ENCODE measurements at places on chromosomes 5 and 9.

DNA sequence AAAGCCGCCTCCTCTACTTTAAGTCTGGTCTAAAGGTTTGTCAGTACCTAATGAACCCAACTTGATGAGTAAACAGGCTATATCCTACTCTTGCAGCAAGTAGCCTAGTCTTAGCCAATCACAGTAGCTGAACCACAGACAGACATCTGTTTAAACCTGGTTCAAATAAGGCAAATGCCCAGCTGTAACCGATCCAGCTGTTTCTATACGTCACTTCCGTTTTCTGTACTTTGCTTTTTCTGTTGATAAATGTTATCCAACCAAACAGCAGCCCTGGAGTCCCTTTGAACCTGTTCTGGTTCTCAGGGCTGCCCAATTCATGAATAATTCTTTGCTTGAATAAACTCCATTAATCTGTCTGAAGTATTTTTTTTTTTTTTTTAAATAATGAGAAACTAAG, 76.9 kb upstream of the EQTN start:
- no peak overlapping the region for H3K27ac ChIP-seq
- H3K4me3 ChIP-seq = no peak overlapping the region
- H3K36me3 ChIP-seq = no peaks in the 10 kb centered on the region
- no peak for DNase-seq
- H3K4me1 ChIP-seq = peaks cover 24% of the 10 kb centered on the region

- no peaks in the 10 kb centered on the region for H3K27me3 ChIP-seq
- no peak for DNase-seq
Observed at GRCh38 chr5:127011153-127011552, 19.2 kb downstream of the MARCHF3 start.

GRCh38 chr9:25716220-25716872, 38.1 kb upstream of the TUSC1 start:
- H3K27ac ChIP-seq = no peak overlapping the region
- no peaks in the 10 kb centered on the region for H3K4me1 ChIP-seq
- H3K36me3 ChIP-seq = no peaks in the 10 kb centered on the region
- DNase-seq = no peak
- peaks cover 19% of the 10 kb centered on the region for H3K27me3 ChIP-seq
- no peak overlapping the region for H3K4me3 ChIP-seq

DNA sequence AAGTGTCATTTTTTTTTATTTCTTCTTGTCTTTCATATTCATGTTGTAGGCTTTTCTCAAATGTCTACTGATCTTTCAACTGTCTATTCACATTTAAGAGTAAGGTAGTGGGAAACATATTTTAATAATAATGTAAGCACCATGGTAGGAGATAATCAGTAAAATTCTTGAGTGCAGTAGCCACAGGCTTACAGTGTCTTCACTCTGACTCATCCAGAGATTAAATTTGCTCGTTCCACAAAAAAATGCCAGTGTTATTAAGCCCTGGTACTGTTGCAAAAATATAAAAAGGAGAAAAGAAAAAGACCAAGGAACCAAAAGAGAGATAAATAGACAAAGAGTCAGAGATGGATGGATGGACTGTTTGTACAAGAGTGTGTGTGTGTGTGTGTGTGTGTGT, 43.0 kb downstream of the PARP8 start:
- no peaks in the 10 kb centered on the region for H3K36me3 ChIP-seq
- H3K27me3 ChIP-seq = no peaks in the 10 kb centered on the region
- DNase-seq = no peak
- H3K4me1 ChIP-seq = peaks cover 17% of the 10 kb centered on the region
- H3K27ac ChIP-seq = no peak overlapping the region

GRCh38 chr5:169185626-169186025, 115.3 kb downstream of the SLIT3 start:
- DNase-seq = no peak

- H3K4me1 ChIP-seq = peaks cover 9% of the 10 kb centered on the region
- H3K27me3 ChIP-seq = no peaks in the 10 kb centered on the region
- H3K27ac ChIP-seq = no peak overlapping the region
- no peak for DNase-seq
- no peak overlapping the region for H3K4me3 ChIP-seq
- H3K36me3 ChIP-seq = 0 out of 2 replicates have a peak, but pooled peaks cover 4% of the 10 kb centered on the region
Observed at GRCh38 chr5:119383008-119383407, 27.2 kb downstream of the TNFAIP8 start.

DNA sequence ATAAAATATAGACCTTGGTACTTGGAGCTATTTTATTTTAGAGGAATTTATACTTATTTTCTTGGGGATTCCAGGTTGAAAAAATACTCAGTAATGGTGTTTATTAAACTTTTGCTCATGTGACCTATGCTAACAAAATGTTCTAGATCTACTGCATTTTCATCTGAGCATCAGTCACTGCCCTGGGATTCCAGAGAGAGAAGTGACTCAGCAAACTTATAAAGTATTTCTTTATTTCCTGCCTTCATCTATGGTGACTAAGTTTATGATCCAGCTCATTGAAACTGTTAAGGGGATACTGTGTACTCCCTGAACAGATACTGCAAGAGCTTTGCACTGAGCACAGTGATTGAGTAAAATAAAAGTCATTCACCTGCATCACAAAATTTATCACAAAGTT, 298.5 kb upstream of the CDH18 start:
- DNase-seq = no peak
- H3K4me1 ChIP-seq = peaks cover 4% of the 10 kb centered on the region
- H3K27me3 ChIP-seq = no peaks in the 10 kb centered on the region
- H3K27ac ChIP-seq = no peak overlapping the region
- H3K36me3 ChIP-seq = no peaks in the 10 kb centered on the region

GRCh38 chr9:128454991-128455390, 815 bp upstream of the ODF2 start:
- peaks cover 6% of the 10 kb centered on the region for H3K36me3 ChIP-seq
- no peak overlapping the region for H3K4me3 ChIP-seq
- H3K27me3 ChIP-seq = no peaks in the 10 kb centered on the region
- H3K4me1 ChIP-seq = peaks cover 4% of the 10 kb centered on the region
- no peak for DNase-seq
- no peak overlapping the region for H3K27ac ChIP-seq

GRCh38 chr5:65938256-65938655, 11.9 kb downstream of the ERBIN start:
- no peaks in the 10 kb centered on the region for H3K27me3 ChIP-seq
- no peak overlapping the region for H3K27ac ChIP-seq

DNA sequence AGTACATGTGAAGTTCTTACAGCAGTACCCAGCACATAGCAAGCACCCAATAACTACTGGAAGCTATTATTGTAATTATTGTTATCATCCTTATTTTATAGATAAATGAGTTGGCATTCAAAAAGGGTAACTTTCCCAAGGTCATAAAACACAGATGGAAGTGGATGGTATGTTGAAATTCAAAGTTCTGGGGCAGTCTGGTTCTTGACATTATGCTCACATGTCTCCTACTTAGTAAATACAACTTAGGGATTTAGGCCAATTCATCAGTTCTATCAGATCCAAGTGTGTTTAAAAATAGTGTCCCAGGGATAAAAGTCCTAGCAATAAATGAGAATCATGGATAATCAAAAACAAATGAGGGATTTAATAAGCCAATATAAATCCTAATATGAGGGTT, 265.2 kb downstream of the ADAMTSL1 start:
- DNase-seq = no peak
- H3K27ac ChIP-seq = no peak overlapping the region
- H3K27me3 ChIP-seq = no peaks in the 10 kb centered on the region
- H3K36me3 ChIP-seq = no peaks in the 10 kb centered on the region
- H3K4me1 ChIP-seq = no peaks in the 10 kb centered on the region

GRCh38 chr9:113515862-113516261, 52.3 kb downstream of the RGS3 start:
- no peaks in the 10 kb centered on the region for H3K27me3 ChIP-seq
- peaks cover 8% of the 10 kb centered on the region for H3K4me1 ChIP-seq
- no peak overlapping the region for H3K27ac ChIP-seq

GRCh38 chr9:92965061-92965758, 17.9 kb downstream of the FGD3 start:
- H3K36me3 ChIP-seq = no peaks in the 10 kb centered on the region
- DNase-seq = peak; percentile 44
- no peaks in the 10 kb centered on the region for H3K27me3 ChIP-seq
- no peak overlapping the region for H3K27ac ChIP-seq
- no peaks in the 10 kb centered on the region for H3K4me1 ChIP-seq
- no peak overlapping the region for H3K4me3 ChIP-seq

DNA sequence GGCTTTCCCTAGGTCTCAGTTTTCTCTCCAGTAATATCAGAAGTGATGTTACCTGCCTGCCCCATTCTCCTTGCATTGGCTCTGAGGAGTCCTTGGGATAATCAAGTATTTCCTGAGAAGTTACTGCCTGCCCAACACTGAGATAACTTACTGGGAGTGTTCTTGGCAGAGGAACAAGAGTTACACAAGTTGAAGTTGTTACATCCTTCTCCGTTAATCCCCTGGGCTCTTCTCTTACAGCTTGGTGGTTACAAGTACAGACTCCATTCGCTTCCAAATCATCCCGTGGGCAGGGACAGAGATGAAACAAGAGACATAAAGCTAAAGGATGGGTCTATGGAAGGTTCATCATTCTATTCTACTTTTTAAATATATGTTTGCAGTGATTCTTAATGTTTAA, 74.1 kb upstream of the SAP30L start:
- peak overlapping the region; percentile 96 for H3K27ac ChIP-seq
- no peaks in the 10 kb centered on the region for H3K27me3 ChIP-seq
- H3K36me3 ChIP-seq = peaks cover 11% of the 10 kb centered on the region
- DNase-seq = no peak
- no peak overlapping the region for H3K4me3 ChIP-seq

DNA sequence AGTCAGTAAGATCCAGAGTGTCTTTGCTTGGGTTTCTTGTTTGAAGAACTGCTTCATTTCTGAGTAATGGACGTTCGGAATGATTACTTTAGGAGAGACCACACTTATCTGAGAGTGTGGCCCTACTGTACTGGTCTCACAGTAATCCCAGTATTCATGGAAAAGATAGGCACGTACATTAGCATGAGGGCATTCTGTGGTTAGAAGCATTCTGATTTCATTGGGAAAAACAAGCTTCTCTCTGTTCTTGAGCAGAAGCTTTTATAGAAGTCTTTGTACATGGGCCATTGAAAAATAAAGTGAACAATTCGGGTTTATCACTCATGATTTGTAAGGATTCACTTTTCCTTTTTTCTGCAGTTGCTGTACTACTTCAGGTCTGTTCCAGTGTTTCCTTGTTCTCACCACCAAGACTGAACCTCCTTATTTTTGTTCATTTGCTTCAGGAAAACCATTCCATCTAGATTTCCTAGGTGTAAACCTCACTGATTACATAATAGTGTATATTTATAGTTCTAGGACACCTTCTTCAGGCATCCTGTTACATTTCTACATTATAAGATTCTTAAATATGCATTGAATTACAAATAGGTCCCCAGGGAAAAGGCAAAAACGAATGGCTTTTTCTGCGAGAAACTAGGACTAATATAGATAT, 10.1 kb downstream of the TGFBR1 start:
- H3K27ac ChIP-seq = no peak overlapping the region
- no peak for DNase-seq
- H3K27me3 ChIP-seq = no peaks in the 10 kb centered on the region
- H3K36me3 ChIP-seq = 0 out of 2 replicates have a peak, but pooled peaks cover 4% of the 10 kb centered on the region
- peaks cover 15% of the 10 kb centered on the region for H3K4me1 ChIP-seq

- no peaks in the 10 kb centered on the region for H3K27me3 ChIP-seq
- no peak overlapping the region for H3K27ac ChIP-seq
- H3K36me3 ChIP-seq = no peaks in the 10 kb centered on the region
Observed at GRCh38 chr5:17178373-17178675, 39.1 kb upstream of the BASP1 start.

DNA sequence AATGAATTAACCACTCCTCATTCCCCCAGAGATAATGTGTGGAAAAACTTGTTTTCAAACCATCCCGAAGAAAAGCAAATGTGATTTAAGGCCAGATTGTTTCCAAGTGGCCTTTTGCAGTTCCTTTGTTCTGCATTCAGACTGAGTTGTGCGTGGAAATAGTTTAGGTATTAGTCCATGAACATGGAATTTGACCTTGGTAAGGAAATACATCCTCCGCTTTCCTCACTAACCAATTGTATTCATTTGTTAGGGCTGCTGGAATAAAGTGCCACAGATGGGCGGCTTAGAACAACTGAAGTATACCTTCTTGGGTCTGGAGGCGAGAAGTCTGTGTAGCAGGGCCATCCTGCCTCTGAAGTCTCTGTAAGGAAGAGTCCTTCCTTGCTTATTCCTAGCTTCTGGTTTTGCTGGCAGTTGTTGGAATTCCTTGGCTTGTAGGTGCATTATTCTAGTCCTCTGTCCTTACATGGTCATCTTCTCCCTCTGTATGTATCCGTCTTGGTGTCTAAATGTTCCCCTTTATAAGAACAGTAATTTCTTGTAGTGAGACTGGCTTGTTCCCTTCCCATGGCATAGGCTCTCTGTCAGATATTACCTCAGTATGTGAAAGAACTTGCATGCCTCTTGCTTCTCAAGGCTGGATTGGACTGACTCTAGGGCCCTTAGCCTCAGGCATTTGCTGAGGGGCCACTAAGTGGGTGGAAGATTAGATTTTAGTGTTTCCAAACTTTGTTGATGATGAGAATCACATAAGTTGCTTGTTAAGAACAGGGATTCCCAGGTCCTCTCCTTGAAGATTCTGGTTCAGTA, 53.9 kb downstream of the RAI14 start:
- peaks cover 15% of the 10 kb centered on the region for H3K4me1 ChIP-seq
- H3K27ac ChIP-seq = peak overlapping the region; percentile 6
- peaks cover 22% of the 10 kb centered on the region for H3K36me3 ChIP-seq
- no peak overlapping the region for H3K4me3 ChIP-seq
- DNase-seq = no peak
- no peaks in the 10 kb centered on the region for H3K27me3 ChIP-seq

DNA sequence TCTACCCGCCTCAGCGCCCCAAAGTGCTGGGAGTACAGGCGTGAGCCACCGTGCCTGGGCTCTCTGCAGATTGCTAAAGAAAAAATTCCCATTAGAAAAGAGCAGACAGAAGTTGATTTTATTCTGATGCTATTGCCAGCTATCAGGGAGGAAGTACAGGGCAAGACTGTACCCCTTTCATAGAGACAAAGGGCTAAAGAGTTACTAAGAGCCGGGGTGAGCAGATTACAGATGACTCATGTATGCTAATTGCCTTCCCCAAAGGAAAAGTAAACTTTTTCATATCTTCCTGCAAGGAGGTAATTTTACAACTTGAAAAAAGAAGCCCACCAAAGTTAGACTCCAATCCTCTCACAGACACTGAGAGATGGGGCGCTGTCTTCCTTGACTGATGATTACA, 42.3 kb upstream of the MCTP1 start:
- DNase-seq = no peak
- no peaks in the 10 kb centered on the region for H3K27me3 ChIP-seq
- no peak overlapping the region for H3K27ac ChIP-seq
- no peaks in the 10 kb centered on the region for H3K4me1 ChIP-seq

GRCh38 chr5:56616454-56617160, 198.7 kb upstream of the MAP3K1 start:
- no peak overlapping the region for H3K4me3 ChIP-seq
- H3K4me1 ChIP-seq = peaks cover 8% of the 10 kb centered on the region
- H3K27me3 ChIP-seq = no peaks in the 10 kb centered on the region
- no peak for DNase-seq

- no peaks in the 10 kb centered on the region for H3K36me3 ChIP-seq
- H3K4me3 ChIP-seq = no peak overlapping the region
- H3K27ac ChIP-seq = no peak overlapping the region
- no peaks in the 10 kb centered on the region for H3K27me3 ChIP-seq
Observed at GRCh38 chr5:179195561-179196404, 135.6 kb downstream of the ZNF354C start.

- H3K27ac ChIP-seq = no peak overlapping the region
- H3K27me3 ChIP-seq = no peaks in the 10 kb centered on the region
- H3K4me1 ChIP-seq = no peaks in the 10 kb centered on the region
- H3K36me3 ChIP-seq = no peaks in the 10 kb centered on the region
- DNase-seq = no peak
Observed at GRCh38 chr5:55541056-55541635, 6.4 kb upstream of the PLPP1 start.

- H3K27ac ChIP-seq = no peak overlapping the region
- no peak overlapping the region for H3K4me3 ChIP-seq
- H3K36me3 ChIP-seq = peaks cover 12% of the 10 kb centered on the region
- H3K4me1 ChIP-seq = peaks cover 13% of the 10 kb centered on the region
Observed at GRCh38 chr5:131523500-131524185, 111.4 kb downstream of the RAPGEF6 start.
